Stimulated activated CD4-positive, alpha-beta T cell treated with anti-CD3 and anti-CD28 coated beads, Interleukin-15, amount 100 ng/mL, for 1 hour (primary cell): ENCODE measurements at places on chromosomes 11 and 22.

DNA sequence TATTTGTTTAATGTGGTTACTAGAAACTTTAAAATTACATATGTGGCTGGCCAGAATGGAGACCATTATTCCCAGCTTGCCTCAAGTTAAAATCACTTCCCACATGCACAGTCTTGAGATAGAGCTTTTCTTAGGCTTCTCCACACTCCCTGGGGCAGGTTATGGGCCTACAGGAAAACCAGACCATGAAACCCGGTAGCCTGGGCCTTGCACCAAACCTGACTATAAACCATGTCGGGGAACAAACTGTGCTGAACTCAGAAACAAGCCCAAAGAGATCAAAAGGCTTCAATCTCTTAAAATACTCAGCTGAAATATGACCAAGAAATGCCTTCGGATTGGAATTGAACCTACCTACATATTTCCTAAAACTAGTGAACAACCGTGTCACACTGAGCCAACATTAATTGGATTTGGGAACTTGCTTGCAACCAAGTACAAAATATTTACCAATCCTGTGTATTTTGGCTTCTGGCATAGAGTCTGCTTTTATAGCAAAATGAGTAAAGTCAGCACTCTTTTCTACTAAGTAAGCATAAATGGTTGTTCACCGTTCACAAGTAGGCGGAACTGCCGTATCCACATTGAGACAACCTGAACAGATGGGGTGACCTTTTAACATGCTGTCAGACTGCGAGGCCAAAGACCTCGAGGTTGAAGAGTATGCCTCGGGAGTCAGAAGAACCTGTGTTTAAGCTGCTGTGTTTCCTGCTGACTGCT, 199.5 kb downstream of the FAM76B start:
- DNase-seq, result no peak

GRCh38 chr11:122293296-122294023, 177.4 kb upstream of the BLID start:
- DNase-seq, result no peak

DNA sequence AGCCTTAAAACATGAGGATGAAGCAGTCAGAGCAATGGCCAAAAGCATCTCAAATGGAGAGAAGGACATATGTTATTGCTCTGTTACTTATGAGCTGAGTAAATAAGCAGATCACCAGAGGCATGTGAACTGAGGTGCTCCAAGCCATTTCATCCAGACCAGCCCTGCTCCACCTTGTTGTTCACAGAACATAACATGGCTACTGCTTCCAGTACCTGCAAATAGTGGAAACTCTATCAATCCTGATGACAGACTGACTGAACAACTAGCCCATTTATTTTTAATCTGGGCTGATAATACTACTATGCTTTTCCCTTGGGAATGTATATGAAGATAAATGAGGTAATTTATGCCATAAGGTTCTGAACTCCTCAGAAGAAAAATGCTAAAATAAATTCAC, 1164.7 kb downstream of the FAM181B start:
- DNase-seq, result no peak

DNA sequence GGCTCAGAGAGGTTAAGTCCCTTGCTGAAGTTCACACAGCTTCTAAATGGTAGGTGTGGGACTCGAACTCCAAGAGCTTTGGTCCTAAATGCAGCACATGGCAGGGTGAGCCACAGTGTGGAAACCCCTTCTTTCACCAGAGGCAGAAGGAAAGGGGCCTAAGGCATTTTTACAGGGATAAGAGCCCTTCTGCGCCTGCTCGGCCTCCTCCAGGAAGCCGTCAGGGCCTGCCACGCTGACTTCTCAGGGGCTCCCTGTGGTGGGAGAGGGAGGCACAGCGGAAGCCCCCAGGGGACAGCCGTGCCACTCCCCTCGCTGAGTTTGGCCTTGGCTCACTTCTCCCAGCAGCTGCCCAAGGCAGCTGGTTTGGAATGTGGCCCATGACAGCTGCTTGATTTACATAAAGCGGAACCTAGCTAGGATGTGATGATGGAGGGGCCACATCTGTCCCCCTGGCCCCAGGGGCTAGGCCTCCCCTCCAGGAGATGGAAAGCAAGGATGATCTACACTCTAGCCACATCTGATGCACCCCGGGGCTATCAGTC, 35.4 kb downstream of the CD82 start:
- DNase-seq, result no peak
